Naive thymus-derived CD8-positive, alpha-beta T cell (primary cell): ENCODE measurements at places on chromosomes 11 and 22.
A peak's percentile ranks its signal among the peaks of the same experiment; 100 is the strongest.

DNA sequence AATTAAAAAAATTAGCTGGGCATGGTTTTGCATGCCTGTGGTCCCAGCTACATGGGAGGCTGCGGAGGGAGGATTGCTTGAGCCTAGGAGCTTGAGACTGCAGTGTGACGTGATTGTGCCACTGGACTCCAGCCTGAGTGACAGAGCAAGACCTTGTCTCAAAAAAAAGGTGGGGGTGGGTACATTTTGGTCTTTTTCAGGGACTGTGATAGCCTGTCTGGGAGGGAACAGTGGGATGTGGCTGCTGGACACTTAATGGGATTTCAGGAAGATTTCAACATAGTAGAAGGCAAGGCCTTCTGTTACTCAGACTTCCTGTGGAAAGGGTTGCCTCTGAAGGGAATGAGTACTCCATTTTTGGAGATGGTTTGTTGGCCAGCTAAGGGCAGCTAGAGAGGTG is 40.6 kb downstream of the RELT start:
- H3K4me1 ChIP-seq: peaks cover 6% of the 10 kb centered on the region
- no peak overlapping the region for H3K4me3 ChIP-seq
- H3K36me3 ChIP-seq: peaks cover 7% of the 10 kb centered on the region
- no peaks in the 10 kb centered on the region for H3K27me3 ChIP-seq

GRCh38 chr22:45483918-45484499 is 18.7 kb upstream of the FBLN1 start:
- H3K4me1 ChIP-seq: no peaks in the 10 kb centered on the region
- DNase-seq: no peak
- H3K4me3 ChIP-seq: no peak overlapping the region
- no peaks in the 10 kb centered on the region for H3K36me3 ChIP-seq
- no peak overlapping the region for H3K27ac ChIP-seq
- H3K27me3 ChIP-seq: peaks cover 12% of the 10 kb centered on the region

DNA sequence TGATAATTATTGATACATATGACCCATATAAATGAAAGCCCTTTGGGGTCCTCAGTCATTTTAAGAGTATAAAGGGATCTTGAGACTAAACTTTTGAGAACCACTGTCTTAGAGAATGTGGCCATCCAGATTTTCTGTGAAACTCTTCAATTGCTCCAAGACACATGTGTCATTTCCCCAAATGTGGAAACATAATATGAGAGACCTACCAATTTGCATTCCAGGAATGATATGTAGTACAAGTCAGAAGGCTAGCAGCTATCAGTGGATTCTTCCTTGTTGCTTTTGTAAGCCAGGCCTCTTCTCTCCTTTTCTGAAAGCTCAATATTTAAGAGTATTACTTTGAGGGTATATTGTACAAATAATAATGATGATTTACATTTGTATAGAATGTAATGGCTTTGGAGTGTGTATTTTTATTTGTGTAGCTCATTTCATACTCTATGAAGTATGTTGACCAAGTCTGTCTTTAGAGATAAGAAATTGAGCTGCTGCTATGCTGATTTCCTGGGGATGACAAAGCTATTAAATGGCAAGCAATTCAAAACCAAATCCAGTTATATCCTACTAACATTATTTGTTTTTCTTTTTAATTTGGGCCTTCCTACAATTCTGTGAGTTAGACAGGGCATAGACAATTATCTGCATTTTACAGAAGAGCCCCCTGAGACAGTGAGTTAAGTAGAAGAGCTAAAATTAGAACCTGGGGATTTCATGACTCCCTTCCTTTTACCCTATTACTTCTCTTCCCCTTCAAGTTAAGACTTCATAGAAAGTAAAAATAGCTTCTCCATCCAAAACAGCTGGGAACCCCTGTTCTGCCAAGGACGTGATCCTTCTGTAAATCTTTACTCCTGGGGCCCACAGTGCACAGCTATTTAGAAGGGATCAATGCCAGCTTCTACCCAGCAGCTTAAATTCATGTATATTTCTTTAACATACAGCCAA is 131.9 kb downstream of the WNT11 start:
- peaks cover 7% of the 10 kb centered on the region for H3K36me3 ChIP-seq
- DNase-seq: no peak
- H3K27me3 ChIP-seq: no peaks in the 10 kb centered on the region
- H3K27ac ChIP-seq: no peak overlapping the region
- peaks cover 14% of the 10 kb centered on the region for H3K4me1 ChIP-seq
- no peak overlapping the region for H3K4me3 ChIP-seq

GRCh38 chr11:9535189-9535781 is 38.2 kb upstream of the WEE1 start:
- H3K27me3 ChIP-seq: no peaks in the 10 kb centered on the region
- peak; percentile 76 for DNase-seq
- H3K27ac ChIP-seq: no peak overlapping the region
- no peak overlapping the region for H3K4me3 ChIP-seq
- no peaks in the 10 kb centered on the region for H3K4me1 ChIP-seq
- peaks cover 4% of the 10 kb centered on the region for H3K36me3 ChIP-seq

DNA sequence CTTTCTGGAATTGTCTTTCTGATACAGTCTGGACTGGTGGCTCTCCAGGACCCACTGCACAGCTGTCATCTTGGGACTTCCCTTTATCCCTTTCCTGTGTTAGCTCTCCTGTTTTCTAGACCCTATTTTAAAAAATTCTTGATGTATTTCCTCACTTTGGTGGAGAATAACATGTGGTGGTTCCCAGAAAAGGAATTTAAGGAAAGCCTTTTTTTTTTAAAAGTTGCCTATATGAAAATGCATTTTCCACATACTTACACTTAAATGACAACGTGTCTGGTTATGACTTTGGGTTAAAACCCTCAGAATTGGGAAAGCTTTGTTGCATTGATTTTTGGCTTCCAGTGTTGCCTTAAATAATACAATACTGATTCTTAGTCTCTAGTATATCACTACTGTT is 400.7 kb downstream of the TMEM135 start:
- peaks cover 2% of the 10 kb centered on the region for H3K27me3 ChIP-seq
- no peak overlapping the region for H3K27ac ChIP-seq
- DNase-seq: no peak
- no peaks in the 10 kb centered on the region for H3K36me3 ChIP-seq
- no peaks in the 10 kb centered on the region for H3K4me1 ChIP-seq

DNA sequence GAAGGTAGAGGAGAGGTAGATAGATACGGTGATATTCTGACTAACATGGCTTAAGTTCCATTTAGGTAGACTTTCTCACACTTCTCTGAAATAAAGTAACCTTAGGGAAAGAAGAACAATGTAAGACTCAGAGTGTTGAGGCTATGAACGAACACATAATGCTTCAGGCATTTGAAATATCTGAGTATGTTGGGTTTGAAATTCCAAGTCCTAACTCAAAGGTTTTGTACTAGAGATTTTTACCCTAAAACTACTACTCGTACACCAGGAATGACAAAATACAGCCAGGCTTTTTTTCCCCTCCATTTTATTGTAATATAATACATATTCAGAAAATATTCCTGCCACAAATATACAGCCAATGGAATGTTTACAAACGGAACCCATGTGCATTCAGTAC is 592.6 kb downstream of the ETS1 start:
- H3K36me3 ChIP-seq: no peaks in the 10 kb centered on the region
- no peaks in the 10 kb centered on the region for H3K4me1 ChIP-seq
- H3K27ac ChIP-seq: no peak overlapping the region
- H3K27me3 ChIP-seq: peaks cover 38% of the 10 kb centered on the region
- H3K4me3 ChIP-seq: no peak overlapping the region
- no peak for DNase-seq

- H3K27ac ChIP-seq: no peak overlapping the region
- no peaks in the 10 kb centered on the region for H3K4me1 ChIP-seq
- no peak for DNase-seq
- peaks cover 14% of the 10 kb centered on the region for H3K27me3 ChIP-seq
- H3K36me3 ChIP-seq: no peaks in the 10 kb centered on the region
- H3K4me3 ChIP-seq: no peak overlapping the region
These were observed 10.9 kb upstream of the FGF3 start for GRCh38 chr11:69830086-69830485.

DNA sequence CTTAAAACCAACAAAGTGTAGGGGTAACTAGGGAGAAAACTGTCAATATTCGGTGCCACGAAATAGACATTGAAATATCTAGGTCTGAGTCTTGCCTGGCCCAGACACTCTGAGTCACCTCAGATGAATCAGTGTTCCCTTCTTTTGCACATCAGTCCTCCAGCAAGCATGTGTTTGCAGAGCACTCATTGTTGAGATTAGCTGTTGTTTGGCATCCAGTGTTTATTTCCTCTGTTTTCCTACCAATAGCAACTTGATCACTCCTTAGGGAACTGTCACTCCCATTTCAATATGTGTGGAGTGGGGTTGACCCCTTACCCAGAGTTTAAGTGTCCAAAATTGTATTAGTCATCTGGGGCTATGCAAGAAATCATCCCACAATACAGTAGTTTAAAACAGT is 4.7 kb upstream of the ASCC2 start:
- no peak overlapping the region for H3K4me3 ChIP-seq
- H3K27me3 ChIP-seq: no peaks in the 10 kb centered on the region
- DNase-seq: no peak

DNA sequence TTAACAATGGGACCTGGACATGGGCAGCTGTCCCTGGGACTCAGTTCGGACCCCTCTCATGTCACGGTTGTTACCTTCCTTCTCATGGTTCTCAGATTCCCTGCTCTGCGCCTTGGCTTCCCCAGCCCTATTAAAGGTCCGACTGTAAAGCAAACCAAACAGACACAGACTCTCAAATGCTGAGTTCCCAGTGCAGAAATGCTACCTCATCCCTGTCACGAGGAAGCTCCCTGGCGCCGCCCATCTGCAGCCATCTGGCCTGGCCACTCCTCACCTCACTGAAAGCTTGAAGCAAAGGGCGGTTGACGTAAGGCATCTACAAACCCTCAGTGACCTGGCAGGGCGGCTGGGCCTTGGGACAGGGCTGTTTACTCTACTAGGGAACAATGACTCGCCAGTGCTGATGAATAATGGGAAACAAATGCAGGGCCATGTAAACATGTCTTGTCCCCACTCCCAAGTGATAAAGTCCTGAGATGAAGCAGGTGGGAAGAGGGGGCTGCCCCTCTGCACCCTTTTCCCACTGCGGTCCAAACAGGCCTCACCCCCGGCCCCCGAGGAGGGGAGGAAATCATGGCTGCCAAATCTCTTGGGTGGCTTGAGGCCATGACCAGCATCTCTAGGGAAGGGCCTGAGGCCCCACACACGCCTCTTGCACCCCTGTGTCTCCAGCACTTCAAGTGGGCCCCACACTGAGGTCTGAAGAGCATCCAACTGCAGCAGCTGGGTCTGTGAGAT is 49.3 kb downstream of the SCUBE1 start:
- no peak overlapping the region for H3K4me3 ChIP-seq
- H3K36me3 ChIP-seq: no peaks in the 10 kb centered on the region
- no peak overlapping the region for H3K27ac ChIP-seq
- peaks cover 3% of the 10 kb centered on the region for H3K4me1 ChIP-seq

- DNase-seq: no peak
- H3K4me3 ChIP-seq: peak overlapping the region; percentile 96
- no peaks in the 10 kb centered on the region for H3K36me3 ChIP-seq
- no peaks in the 10 kb centered on the region for H3K27me3 ChIP-seq
- peaks cover 54% of the 10 kb centered on the region for H3K4me1 ChIP-seq
These were observed 821 bp downstream of the CELF1 start for GRCh38 chr11:47552056-47552565.

DNA sequence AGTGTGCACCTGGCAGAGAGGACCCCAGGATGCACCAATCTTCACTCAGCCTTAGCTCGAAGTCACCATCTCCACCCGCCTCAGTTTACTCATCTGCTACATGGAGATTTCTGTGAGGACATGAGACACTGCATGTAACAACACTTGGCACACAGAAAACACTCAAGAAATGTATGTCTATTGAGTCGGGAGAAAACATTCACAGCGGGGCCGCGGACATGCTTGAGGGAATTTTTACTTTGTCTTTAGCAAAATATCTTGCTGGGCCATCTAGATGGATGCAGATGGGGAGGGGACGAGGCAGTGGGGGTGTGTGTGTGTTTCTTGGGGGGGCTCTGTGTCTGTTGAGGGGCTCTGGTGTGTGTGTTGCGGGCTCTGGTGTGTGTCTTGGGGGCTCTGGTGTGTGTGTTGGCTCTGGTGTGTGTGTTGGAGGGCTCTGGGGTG is 28.4 kb upstream of the RFPL3 start:
- no peaks in the 10 kb centered on the region for H3K36me3 ChIP-seq
- H3K27me3 ChIP-seq: peaks cover 39% of the 10 kb centered on the region
- no peak for DNase-seq
- no peak overlapping the region for H3K4me3 ChIP-seq
- no peak overlapping the region for H3K27ac ChIP-seq

- H3K4me1 ChIP-seq: peaks cover 10% of the 10 kb centered on the region
- H3K27me3 ChIP-seq: no peaks in the 10 kb centered on the region
- no peak overlapping the region for H3K27ac ChIP-seq
- H3K36me3 ChIP-seq: no peaks in the 10 kb centered on the region
These were observed 231.2 kb downstream of the TBC1D22A start for GRCh38 chr22:46993633-46994032.

GRCh38 chr11:47067401-47067800 is 109.3 kb downstream of the ARFGAP2 start:
- DNase-seq: no peak
- no peak overlapping the region for H3K4me3 ChIP-seq
- H3K27me3 ChIP-seq: no peaks in the 10 kb centered on the region
- peaks cover 9% of the 10 kb centered on the region for H3K36me3 ChIP-seq
- H3K27ac ChIP-seq: peak overlapping the region; percentile 17
- H3K4me1 ChIP-seq: no peaks in the 10 kb centered on the region

DNA sequence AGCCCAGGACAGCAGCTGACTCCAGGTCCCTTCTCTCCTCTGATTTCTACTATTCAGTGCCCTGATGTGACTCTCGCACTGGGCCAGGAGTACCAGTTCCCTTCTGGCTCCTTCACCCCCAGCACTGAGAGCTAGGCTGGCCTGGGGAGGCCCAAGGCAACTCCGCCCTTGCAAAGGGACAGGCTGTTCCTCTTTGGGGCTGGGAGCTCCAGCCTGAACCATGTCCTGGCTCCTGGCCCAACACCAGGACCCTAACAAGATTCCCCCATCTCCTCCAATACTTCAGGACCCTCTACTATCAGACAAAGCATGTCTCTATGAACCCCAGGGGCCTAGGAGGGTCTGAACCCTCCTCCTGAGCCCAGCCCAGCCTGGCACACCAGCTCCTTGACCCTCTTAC is 12.5 kb downstream of the CREB3L1 start:
- no peak overlapping the region for H3K27ac ChIP-seq
- H3K27me3 ChIP-seq: peaks cover 9% of the 10 kb centered on the region
- no peaks in the 10 kb centered on the region for H3K36me3 ChIP-seq
- H3K4me1 ChIP-seq: no peaks in the 10 kb centered on the region
- H3K4me3 ChIP-seq: no peak overlapping the region

DNA sequence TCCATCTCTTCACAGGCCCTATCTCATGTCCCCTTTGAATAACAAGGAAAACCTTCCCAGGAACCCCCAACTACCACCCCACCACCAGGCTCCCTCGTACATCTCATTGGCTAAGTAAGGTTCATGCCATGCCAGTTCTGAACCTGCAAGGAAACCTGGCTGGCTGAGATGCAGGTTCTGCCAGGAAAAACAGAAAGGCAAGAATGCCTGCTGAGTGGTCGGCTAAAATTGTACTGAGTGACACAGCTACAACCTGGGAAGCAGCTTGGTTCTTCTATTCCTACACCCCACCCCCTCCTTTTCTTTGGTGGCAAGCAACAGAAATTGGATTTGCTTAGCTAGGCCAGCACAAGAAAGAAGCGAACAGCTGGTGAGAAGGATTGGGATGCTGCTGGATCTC is 36.1 kb upstream of the TSPAN18 start:
- peaks cover 6% of the 10 kb centered on the region for H3K4me1 ChIP-seq
- DNase-seq: no peak
- H3K27me3 ChIP-seq: no peaks in the 10 kb centered on the region
- H3K4me3 ChIP-seq: no peak overlapping the region
- no peak overlapping the region for H3K27ac ChIP-seq
- no peaks in the 10 kb centered on the region for H3K36me3 ChIP-seq

GRCh38 chr11:84780689-84781293 is 846.4 kb downstream of the DLG2 start:
- no peaks in the 10 kb centered on the region for H3K4me1 ChIP-seq
- peaks cover 25% of the 10 kb centered on the region for H3K36me3 ChIP-seq
- DNase-seq: no peak
- no peak overlapping the region for H3K27ac ChIP-seq
- no peaks in the 10 kb centered on the region for H3K27me3 ChIP-seq
